ENCODE measurements at places on chromosomes 1 and 21.
A peak's percentile ranks its signal among the peaks of the same experiment; 100 is the strongest.

GRCh38 chr1:22487781-22488180 is 36.1 kb downstream of the ZBTB40 start:
- no peak for DNase-seq

- DNase-seq = peak; percentile 95
Observed at GRCh38 chr1:52702886-52703787, 5.0 kb upstream of the COA7 start.

DNA sequence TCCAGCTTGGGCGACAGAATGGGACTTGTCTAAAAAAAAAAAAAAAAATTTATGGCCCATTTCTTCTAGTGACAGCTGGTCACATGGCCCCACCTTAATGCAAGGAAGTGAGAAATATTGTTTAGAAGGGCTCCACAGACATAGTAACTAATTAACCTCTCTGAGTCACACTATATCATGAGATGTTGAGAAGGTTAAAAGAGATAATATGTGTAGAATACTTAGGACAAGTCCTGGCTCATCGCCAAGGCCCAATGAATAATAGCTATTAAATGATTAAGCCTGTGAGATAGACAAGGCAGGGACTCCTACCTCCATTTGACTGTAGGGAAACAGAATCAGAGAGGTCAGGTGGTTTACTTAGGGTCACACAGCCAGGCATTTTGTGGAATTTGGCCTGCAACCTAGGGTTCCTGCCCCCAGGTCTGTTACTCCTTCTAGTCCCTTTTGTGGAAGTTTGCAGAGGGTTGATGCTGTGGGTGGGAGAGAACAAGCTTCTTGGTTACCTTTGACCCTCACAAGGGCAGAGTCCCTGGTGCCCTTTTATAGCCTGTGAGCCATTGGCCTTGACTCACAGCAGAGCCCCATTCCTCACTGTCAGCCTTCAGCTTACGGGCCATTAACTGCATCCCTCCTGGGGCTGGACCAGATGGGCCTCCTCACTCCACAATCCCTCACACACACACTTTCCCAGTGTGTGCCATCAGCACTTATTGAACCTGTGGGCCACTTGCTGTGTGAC is 48.5 kb downstream of the OPRD1 start:
- DNase-seq = no peak

DNA sequence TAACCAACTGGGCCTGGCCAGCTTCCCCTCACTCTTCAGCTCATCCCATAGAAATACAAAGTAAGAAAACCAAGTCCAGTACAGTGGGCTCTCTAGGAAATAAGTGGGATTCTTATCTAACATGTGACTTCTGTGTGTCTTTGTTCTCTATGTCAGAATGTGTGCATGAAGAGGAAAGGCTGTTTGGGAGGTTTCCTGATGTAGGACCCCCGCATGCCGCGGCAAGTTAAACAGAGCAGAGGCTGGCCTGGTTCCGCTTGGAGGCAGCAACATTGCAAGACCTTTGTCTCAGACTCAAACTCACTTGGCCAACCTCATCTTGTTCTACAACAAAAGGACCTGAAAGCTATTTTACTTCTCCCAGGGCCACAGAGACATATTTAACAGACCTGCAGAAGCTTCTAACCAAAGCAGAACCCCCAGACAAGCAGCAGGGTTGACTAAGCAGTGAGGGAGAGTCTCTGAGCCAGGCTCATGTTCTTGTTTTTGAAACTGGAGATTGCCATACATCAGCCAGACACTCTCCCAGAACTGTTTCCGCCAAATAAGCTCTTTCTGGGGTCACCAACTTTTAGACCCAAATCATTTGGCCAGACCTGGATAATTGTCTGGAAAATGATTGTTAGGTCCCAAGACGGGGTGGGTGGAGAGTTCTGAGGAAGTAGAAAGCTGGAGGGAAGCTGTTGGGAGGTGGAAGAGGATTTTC is 6.2 kb downstream of the MTARC2 start:
- DNase-seq = no peak

DNA sequence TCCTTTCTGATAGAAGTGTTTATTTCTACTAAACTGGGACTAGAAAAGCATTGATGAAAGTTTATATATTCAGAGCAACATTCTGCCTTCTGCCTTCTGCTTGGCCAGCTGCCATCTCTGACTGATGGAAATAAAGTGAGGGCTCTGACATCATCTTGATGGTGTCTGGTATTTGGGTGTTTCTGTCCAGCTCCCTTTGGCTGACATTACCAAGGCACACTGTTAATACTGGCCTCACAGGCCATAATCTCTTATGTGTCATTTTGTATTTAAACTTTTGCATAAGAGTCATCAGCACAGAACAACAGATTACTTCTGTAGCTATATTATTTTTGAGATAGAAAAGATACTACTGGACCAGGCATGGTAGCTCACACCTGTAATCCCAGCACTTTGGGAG is 216.9 kb downstream of the RYR2 start:
- no peak for DNase-seq

DNA sequence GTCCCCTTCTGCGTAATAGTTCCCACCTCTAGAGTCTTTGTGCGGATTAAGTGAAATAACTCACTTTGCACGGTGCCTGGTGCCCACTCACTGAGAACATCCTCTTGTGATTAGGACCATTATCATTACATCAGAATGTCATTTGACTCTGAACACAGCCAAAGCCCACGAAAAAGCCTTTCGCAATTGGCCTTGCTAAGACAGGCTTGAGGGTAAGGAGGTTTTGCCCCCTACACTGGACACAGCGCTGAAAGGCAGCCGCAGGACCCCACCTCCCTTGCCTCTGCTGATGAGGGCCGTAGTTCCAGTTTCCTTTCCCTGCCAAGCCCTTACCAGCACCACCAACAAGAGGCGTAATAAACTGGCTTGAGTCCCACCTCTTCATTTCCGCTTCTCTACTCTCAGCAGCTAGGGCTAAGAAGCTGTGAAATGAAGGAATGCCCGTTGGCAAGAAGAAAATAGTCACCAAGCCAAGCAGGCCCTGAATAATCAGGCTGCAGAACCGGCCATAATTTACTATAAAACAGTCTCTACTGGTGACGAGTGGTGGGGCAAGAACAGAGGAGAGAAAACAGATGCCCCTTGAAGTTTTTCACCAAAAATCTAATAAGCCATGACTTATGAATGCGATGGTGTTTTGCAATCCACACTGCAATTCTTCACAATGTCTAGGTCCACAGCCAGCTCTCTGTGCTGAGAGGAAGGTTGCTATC is 53.1 kb downstream of the SH3GLB1 start:
- no peak for DNase-seq

DNA sequence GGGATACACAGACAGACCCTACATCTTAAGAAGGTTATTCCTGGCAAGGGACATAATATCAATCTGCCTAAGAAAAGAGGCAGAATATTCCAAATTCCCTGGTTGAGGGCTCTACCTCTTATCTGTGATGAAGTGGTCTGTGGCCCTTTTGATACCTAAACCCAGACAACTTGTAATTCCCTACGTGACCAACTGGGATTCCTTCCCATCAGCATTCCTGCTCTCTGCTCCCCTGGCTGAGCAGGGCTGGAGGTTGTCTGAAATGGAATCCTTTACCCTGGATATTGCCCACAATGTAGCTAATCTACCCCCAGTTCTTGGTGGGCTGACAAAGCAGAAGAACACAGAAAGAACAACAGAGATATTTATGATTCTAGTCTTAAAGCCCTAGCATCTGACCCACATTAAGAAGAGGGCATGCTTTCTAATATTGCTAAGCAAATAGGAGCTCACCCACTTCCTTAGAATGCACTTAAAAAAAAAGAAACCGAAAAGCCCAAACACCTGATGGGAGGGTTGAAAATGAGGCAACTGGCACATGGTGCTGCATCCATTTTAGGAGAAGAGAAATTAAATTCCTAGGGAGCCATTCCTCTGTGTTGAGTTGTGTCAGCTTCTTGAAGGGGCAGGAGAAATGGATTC is 36.8 kb downstream of the GADD45A start:
- no peak for DNase-seq

DNA sequence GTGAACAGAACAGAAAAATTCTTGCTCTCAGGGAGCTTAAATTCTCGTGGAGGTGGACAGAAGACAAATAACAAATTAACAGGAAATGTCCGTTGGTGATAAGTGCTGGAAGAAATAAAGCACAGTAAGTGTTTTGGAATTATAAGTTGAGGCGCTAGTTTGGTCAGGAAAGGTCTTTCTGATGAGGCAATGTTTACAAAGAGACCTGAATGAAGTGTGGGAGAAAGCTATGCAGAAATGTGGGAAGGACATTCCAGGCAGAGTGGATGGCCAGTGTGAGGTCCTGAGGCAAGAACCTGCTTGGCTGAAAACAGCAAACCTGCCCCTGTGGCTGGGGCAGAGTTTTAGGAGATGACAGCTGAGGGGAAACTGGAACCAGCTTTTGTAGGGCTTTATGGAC is 23.3 kb downstream of the NGF start:
- no peak for DNase-seq

GRCh38 chr1:10638559-10639005 is 157.9 kb downstream of the CASZ1 start:
- DNase-seq = no peak

DNA sequence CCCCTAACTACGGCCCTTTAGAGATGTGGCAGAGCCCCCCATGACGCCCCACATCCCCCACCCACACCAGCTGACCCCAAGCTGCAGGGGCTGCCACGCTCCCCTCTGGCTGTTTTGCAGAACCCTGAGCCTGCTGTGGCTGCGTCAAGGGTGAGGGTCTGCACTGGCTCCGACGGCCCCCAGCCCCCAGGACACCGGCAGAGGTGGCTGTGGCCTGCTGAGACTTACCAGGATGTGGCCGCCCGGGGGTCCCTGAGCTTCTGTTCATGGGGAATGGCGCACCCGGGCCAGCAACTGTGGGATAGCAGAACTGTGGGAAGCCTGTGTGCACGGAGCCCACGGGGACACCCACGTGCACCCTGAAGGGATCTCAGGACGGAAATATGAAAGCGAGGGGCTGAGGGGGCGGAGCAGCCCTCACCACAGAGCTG is 12.8 kb upstream of the RNF223 start:
- DNase-seq = peak; percentile 8

DNA sequence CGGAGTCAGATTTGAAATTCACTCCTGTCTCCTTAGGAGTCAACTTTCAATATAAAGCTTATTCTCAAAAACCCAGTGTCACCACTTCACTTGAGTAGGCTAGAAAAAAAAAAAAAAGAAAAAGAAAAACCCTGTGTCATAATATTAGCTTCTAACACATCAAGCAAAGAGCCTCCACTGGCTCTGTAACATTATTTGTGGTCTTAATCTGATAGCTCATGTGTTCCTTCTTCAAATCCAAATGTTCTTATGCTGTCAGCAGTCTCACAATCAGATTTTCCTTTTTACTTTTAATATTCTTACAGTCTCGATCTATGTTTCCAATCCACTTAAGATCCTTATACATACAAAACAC is 26.1 kb upstream of the PSMG1 start:
- no peak for DNase-seq

DNA sequence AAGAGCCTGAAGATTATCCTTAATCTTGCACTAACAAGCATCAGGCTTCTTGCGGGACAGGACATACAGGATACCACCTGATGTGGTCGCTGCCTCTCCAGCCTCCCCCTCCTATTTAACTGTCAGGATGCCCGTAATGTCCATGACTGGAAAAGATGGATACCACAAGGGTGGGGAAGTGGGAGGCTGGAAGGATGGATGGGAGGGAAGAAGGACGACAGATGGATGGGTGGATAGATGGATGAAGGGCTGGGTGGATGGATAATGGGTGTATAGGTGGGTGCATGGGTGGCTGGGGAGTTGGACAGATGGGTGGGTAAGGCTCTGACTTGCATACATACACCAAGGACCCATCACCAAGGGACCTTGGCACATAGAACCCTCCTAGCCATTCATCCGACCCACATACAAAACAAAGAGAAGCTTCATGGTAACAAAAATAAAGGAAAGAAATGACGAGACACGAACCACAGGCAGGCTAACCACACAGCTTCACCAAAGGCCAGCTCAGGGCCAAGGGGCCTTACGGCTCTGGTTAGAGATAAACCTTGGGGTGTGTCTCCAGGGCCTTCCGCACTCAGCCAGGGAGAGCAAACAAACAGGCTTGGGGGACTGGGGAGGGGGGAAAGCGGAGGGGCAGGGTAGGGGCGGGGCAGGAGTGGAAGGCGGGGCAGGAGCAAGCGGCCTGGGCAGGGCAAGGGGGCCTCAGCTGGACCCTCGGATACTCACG is 50.5 kb downstream of the HSPG2 start:
- DNase-seq = no peak

DNA sequence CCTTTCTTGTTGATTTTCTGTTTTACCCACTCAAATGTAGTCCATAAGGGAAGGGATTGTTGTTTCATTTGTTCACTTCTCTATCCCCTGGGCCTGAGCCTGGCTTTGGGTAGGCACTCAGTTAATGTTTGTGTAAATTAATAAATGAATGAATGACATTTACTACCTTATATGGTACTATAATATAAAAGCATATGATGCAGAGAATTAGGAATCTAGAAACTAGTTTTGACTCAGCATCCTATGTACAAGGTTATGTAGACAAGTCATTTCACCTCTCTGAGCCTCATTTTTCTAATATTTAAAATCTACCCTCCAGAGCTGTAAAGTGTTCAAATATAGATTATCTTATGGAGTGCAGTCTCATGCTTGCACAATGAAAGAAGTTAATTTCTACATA is 68.9 kb upstream of the S1PR1 start:
- DNase-seq = no peak

- no peak for DNase-seq
Observed at GRCh38 chr1:169360415-169360814, 7.2 kb downstream of the NME7 start.

- no peak for DNase-seq
Observed at GRCh38 chr1:163066686-163067085, 2.5 kb upstream of the RGS4 start.

GRCh38 chr1:113042285-113043143 is 30.5 kb upstream of the LRIG2 start:
- DNase-seq = peak; percentile 71

- DNase-seq = no peak
Observed at GRCh38 chr1:10692401-10693021, 103.9 kb downstream of the CASZ1 start.

DNA sequence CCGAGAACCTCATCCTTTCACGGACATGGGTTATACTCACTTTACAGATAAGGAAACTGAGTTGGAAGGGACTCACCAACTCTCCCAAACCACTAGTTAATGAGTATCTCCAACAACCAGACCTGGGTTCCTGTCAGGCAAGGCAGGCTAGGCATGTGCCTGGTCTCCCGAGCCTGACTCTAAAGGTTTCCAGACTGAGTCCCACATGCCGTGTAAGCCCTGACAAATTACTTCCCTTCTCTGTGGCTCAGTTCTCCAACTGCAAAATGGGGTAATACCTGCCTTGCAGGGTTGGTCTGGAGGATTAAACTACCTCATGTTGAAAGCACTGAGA is 34.3 kb downstream of the SSBP3 start:
- no peak for DNase-seq

DNA sequence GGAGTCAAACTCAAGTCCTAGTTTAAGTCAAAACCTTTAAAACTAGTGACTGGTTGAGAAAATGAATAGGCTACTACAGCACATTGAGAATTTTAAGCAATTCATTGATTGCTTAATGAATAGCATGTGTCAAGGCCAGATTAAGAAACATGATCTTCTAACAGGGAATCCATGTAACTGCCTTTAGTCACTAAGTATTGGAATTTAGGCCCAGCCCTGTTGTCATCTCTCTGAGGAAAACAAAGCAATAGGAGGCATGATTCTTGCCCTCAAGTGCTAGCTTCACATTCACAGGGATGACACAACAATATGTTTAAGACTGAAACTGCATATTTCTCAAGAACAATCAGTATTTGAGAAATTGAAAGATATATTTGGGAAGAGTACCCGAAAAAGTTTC is 70.0 kb upstream of the PTGS2 start:
- no peak for DNase-seq
